ENCODE measurements at places on chromosomes 2 and 18. TPM values are rescaled to one million over a fixed set of nuclear protein-coding genes. Genes with fewer than 3 reads are reported as not detected.

The TEX44 gene
- total RNA-seq = not detected

The GNLY gene
- not detected for total RNA-seq

The LONRF2 gene
- 0.28 TPM for total RNA-seq

The RASGRP3 gene
- total RNA-seq = 0.71 TPM

The IL1RL1 gene
- 0.14 TPM for total RNA-seq

The MLPH gene
- 12.2 TPM for total RNA-seq

The RFX8 gene
- 2.0 TPM for total RNA-seq

The TANC1 gene
- total RNA-seq = 16.3 TPM

The ALPI gene
- not detected for total RNA-seq

Measured in smooth muscle cell of bladder (primary cell).